ENCODE measurements at places on chromosomes 3 and 15.

GRCh38 chr3:182596676-182597410, 196.5 kb upstream of the ATP11B start:
- no peak for DNase-seq

- DNase-seq: no peak
Measured at GRCh38 chr3:185734725-185735096, 90.1 kb downstream of the IGF2BP2 start.

GRCh38 chr3:106421909-106422308, 553.1 kb upstream of the CBLB start:
- no peak for DNase-seq

- DNase-seq: no peak
Measured at GRCh38 chr3:128091586-128091985, 32.0 kb downstream of the RUVBL1 start.

DNA sequence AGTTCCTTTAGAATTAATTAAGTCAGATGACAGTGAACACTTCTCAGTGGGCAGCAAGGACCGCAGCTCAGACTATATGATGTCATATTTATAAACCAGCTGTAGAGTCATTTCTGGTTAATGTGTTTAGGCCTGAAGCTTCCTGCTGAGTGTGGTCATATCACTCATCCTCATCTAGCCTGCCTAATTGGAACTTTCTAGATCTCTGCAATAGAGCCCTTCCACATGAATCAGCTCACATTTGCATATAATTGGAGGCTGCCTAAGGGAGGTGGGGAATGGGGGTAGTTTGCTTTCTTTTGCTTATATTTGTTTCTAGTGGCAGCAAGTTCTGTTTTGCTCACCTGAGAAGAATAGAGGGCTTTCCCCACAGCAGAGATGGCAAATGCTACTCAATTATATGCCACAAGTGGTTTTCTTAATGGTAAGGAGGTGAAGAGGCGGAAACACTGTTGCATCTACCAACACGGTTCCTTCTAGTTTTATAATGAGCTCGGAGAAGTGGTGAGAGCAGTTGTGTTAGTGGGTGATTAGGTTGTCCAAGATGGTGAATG, 148.1 kb downstream of the KLHL25 start:
- DNase-seq: no peak

- no peak for DNase-seq
Measured at GRCh38 chr3:96039632-96040031, 774.8 kb upstream of the EPHA6 start.

- DNase-seq: no peak
Measured at GRCh38 chr3:161388855-161389254, 17.5 kb upstream of the SPTSSB start.

- no peak for DNase-seq
Measured at GRCh38 chr3:157058392-157059071, 101.4 kb downstream of the CCNL1 start.

- no peak for DNase-seq
Measured at GRCh38 chr3:128616516-128617269, 33.9 kb downstream of the RPN1 start.

DNA sequence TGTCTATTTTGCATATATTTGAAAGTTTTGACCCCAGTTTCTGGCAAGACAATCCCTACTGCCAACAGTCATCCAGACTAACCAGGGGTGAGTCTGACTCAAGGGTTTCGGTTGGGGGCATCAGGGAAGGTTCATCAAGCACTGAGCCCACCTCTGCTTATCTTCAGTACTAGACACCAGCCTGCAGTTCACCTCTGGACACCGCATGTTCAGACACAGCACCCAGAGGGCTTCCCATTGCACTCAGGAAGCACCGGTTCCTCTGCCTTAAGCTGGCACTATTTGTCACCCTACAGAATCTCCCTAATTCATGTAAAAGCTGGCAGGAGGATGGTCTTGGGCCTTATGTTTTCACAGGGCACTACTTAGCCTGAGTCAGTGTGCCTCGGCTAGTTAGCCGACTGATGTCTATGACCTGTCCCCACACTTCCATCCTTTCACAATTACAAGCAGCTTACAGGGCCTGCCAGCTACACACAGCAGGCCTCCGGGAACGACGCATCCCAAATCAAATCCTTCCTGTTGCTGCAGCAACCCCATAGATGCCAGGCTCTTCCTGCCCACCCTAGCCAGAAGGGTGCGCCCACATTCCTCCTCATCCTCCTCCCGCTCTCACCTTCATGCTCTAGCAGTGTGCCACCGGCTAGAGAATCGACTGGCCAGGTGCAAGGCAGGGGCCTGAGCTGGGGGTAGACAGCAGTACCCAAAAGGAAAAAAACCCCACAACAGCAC, 52.5 kb downstream of the SH3BP5 start:
- no peak for DNase-seq

DNA sequence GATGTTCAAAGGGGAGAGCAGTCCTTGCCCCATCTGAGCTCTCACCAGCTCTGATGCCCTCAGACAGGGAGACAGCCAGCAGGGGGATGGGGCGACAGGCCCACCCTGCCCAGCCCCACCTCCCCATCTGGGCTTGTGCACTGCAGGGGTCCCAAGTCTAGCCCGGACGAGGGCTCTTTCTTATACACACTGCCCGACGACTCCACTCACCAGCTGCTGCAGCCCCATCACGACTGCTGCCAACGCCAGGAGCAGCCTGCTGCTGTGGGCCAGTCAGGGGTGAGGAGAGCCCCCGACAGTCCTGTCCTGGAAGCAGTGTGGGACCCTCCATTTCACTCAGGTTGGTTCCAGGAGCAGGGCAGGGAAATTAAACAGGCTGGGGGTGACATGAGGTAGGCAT, 73.9 kb downstream of the BOC start:
- no peak for DNase-seq

- no peak for DNase-seq
Measured at GRCh38 chr3:11612515-11613188, 31.1 kb downstream of the VGLL4 start.

DNA sequence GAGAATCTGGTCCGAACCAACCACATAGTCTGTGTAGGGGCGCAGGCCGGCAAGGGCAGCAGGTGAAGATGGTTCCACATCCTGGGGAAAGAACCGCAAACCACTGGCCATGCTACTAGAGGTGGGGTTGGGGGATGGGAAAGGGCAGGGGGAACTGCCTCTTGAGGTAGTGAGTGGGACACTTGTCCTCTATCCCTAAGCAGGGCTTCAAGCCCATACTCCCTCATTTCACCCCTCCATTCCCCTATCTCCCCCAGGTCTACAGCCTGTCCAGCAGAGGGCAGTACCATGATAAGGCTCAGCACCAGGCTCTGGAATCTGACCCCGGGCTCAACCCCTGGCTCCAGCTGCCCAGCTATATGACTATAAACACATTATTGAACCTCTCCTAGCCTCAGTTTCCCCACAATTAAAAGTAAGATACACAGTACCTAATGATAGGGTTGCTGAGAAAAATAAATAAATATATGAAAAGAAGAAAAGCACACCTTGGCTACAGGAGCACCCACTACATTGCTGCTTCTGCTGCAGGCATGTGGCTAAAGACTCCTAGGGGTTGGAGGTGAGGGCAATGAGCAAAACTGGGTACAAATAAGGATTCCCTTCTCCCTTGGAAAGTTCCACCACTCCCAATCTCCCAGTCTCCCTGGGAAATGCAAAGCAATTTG, 6.3 kb downstream of the GORASP1 start:
- DNase-seq: no peak

DNA sequence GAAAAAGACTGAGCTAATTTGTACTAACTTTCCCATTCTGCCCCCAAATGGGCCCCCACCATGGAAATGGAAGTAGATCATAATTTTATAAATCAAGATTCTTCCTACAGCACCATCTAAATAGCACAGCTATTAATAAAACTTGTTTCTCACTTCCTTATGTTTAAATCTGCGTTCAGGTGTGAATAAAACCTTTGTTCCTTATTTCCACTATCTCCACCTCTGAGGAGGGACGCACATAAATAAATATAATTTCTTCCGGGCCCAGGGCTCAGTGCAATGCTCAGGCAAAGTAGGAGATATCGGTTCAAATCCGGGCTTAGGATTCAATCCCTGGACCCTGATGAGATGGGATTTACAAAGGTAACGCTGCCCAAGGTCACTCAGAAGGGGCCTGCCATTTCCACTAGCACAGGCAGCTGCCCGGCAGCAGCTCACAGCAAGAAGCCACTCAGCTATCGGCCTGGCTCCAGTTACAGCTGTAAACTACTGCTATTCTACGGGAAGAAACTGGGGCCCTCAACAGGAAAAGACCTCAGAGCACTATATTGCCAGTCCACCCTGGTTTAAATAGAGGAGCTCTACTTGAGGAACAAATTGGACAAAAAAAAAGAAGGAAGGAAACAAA, 52.5 kb downstream of the FOXP1 start:
- DNase-seq: no peak

DNA sequence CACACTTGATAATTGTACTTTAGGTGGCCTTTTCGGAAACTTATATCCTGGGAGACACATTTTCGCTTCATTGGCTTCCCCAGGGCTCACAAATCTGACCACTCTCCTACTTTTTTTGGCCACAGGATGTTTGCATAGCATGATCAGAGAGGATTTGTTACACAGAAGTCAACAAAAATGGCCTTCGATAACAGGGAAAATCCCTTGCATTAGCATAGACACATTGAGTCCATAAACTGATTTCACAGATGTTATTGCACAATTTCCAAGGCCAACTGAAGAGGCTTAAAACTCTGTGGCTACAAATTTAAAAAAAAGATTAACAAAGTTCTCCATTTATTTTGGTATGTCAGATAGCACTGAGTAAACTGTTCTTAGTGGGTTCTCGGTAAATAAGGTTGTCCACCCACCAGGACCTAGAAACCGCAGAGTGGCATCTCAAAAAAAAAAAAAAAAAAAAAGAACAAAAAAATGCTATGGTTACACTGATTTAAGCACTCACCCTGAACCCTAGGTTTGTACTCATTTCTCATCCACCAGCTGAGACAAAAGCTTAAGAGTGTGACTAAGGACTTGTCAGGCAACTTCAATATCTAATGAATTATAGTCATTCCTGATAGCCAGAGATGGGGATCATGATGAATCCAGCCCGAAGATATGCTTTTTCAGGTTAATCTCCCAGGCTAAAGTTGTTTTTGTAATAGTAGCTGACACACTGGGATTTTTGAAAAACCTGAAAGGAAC, 188.9 kb upstream of the SYNPR start:
- DNase-seq: no peak
